ENCODE measurements at places on chromosomes 2 and 18.

- DNase-seq, result no peak
Measured at GRCh38 chr2:13128139-13128538, 411.4 kb downstream of the TRIB2 start.

- DNase-seq, result no peak
Measured at GRCh38 chr2:237435844-237436587, 22.1 kb upstream of the COL6A3 start.

GRCh38 chr2:42784204-42784880 is 8.0 kb downstream of the HAAO start:
- no peak for DNase-seq

- no peak for DNase-seq
Measured at GRCh38 chr2:217643789-217644301, 358.9 kb downstream of the TNS1 start.

- no peak for DNase-seq
Measured at GRCh38 chr2:74714691-74715080, 60.6 kb downstream of the SEMA4F start.

GRCh38 chr18:56470406-56471351 is 167.7 kb downstream of the TXNL1 start:
- no peak for DNase-seq

DNA sequence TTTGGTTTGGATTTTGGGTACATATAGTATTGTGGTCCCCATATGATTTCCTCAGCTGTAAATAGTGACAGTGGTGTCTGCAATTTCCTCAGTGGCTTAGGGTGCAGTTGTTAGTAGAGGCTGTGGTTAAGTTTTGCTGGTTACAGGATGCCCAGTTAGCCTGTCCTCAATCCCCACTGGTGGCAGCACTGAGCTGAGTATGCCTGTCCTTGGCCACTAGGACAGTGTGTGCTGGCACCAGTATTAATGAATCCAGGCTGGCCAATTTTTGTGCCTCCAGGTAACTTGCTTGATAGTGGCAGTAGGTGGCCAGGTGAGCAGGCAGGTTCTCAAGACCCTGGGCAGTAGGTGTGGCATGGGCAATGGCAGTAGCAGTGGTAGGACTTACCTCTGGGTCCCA is 973.1 kb downstream of the TMEM182 start:
- no peak for DNase-seq

GRCh38 chr18:31648966-31649429 is 35.4 kb downstream of the B4GALT6 start:
- DNase-seq, result no peak

DNA sequence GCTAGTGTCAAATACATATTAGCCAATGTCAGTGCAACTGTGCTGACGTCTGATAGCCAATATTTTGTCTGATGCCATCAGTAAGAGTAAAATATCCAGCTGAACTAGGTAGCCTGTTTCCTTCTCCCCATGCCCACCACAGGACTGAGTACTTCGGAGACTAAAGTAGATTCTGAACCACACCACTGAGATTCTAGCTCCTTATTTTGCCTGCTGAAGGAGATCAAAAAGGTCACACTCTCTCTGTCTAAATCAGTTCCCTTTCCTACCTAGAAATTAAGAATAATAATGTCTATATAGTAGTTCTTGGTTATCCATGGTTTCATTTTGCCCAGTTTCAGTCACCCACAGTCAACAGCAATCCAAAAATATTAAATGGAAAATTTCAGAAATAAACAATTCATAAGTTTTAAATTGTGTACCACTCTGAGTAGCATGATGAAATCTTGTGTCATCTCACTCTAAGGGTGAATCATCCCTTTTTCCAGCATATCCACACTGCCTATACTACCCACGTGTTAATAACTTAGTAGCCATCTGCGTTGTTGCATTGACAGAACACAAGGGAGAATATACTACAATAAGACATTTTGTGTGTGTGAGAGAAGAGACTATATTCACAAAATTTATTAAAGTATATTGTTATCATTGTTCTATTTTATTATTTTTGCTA is 1043.3 kb upstream of the PIK3C3 start:
- no peak for DNase-seq

DNA sequence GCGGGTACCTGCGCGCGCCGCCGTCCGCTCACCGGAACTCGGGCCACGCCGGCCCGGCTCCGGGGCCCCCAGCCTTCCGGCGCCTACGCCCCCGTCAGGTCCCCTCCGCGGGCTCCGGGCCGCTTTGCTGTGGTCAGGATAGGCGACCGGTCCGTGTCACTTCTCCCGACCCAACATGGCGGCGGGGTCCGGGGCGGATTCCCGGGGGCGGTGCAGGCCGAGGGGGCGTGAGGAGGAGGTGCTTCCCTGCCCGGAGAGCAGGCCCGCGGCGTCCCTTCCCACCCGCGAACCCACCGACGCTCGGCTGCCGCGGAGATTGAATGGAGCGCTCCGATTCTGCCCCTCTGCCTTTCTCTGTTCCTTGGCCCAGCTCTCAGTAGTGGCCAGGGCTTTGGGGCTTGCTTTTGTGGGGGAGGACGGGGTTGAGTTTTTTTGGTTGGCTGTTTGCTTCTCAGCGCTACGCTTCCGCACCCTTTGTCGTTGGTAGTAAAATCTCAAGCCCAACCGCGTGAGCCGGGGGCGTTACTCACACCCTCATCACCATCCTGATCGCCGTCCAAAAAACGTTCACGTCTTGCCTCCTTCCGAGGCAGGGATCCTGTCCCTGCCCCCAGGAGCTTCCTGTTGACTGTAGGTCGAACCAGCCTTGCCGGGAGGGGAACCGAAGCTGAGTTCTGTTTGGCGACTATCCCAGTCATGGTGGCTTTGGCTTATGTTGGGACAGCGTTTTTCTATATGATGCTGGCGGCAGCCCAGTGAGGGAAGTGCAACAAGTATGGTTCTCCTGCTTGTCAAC is 532 bp upstream of the YES1 start:
- DNase-seq, result peak; percentile 8

DNA sequence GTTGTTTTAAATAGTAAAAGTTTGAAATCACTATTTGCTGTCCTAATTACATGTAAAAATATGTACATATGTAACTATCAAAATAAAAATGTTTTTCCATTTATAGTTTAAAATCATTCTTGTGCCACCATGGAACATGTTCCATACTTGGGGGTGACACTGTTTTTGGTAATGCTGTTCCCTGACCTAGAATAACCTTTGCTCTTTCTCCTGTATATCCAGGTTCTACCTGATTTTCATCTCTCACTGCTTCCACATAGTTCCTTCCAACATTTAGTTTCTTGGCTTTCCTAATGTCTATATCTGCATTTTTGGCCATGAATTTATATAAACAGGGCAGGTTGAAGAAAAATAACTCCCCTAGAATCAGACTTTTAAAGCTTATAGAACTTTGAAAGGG is 2.5 kb downstream of the SPOPL start:
- no peak for DNase-seq

GRCh38 chr2:230203110-230203676 is 16.6 kb downstream of the SP110 start:
- DNase-seq, result no peak

- no peak for DNase-seq
Measured at GRCh38 chr2:25315316-25315680, 26.4 kb downstream of the DNMT3A start.

DNA sequence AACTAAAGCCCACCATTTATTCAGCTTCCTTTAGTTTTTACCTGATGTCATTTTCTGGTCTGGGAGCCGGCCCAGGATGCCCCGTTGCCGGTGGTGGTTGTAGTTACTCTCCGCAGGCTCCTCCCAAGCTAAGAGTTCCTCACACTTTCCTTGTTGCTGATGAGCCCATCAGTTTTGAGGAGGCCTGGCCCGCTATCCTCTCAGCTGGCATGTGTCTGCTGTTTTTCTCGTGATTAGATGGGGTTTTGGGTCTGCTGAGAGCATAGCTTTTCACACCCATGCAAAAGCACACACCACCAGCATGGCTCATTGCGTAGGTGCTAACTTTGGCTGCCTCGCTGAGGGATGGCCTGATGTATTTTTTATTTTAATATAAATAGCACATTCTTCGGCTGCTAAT is 72.1 kb downstream of the PSMG2 start:
- DNase-seq, result no peak

DNA sequence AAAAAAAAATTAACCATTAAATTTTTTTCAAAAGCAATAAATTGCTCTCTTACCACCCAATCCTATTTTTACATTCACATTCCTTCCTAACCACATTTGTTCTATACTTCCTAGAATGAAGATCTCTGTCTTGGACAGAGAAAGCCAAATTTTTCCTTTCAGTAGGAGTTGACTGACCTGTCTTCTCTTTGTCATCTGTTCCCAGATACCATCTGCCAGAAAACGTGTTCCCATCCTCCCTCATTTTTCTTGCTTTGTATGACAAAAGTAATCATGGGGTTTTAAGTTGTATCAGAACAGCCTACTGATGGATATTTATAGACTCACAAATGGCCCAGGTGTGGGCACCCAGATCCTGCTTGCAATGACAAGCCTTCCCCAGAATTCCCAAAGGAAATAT is 182.1 kb downstream of the CYP26B1 start:
- DNase-seq, result no peak

DNA sequence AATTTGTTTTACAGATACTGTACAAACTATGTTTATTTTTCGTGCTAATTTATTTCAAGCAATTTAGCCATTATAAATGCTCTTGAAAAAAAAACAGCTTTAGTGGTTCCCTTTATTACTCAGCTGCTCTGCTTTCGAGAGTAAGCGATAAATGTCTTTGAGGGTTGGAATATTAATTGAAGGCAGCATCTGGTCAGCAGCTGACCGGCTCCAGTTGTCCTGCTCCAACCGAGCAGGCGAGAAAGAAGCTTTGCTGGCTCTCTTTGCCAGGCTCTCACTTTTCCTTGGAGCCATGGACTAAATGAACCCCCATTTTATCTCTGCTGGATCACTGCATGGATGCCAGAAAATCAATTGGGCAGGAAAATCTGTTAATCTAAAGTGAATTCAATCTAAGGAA is 147.4 kb downstream of the LNPK start:
- no peak for DNase-seq

- DNase-seq, result no peak
Measured at GRCh38 chr2:229445501-229446211, 174.6 kb upstream of the PID1 start.

- DNase-seq, result no peak
Measured at GRCh38 chr2:206289391-206289790, 14.9 kb downstream of the ZDBF2 start.

DNA sequence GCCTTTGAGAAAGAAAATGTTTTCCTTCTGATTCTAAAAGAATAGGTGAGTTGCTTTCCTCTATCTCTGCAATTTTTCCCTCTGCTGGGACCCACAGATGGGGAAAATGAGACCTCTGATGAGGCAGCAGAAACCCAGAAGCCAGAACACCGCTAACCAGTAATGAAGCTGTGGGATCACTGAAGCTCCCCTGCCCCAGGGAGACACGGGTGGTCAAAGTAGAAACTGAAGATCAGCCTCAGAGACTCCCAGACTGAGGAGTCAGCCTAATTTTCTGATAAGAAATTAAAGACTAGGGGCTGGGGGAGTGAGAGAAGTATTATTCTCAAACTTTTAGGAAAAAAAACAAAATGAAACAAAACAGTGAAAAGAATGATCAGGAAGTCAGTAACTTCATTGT is 30.1 kb downstream of the CD8B start:
- no peak for DNase-seq

DNA sequence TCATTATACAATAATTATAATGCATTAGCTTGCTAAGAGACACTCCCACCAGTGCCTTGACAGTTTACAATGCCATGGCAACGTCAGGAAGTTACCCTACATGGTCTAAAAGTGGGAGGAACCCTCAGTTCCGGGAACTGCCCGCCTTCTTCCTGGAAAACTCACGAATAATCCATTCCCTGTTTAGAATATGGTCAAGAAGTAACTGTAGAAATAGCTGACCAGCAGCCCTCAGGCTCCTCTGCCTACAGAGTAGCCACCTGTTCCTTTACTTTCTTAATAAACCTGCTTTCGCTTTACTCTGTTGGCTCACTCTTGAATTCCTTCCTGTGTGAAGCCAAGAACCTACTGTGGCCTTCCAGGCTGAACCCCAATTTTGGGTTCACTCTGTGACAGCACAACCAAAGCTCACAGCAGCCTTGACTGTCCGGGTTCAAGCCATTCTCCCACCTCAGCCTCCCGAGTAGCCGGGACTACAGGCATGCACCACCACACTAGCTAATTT is 20.0 kb upstream of the PTPN2 start:
- no peak for DNase-seq

GRCh38 chr2:180227461-180227860 is 220.4 kb upstream of the CWC22 start:
- no peak for DNase-seq

DNA sequence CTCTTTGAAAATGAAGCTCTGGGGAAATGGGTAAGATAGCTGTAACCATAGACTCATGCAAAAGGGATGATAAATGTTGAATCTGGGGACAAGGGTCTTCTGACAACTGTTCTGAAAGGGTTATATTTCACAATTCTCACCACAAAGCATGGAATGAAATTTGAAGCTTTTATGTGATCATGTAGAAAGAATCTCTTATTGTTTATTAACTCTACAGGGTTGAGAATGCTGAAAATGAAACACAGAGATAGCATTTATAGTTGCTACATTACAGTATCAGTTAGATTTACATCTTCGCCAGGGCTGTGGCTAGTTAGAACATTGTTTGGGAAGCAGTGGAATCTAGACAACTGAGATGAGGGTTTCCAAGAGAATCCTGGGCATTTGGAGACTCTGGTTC is 97.4 kb upstream of the LHCGR start:
- DNase-seq, result no peak

DNA sequence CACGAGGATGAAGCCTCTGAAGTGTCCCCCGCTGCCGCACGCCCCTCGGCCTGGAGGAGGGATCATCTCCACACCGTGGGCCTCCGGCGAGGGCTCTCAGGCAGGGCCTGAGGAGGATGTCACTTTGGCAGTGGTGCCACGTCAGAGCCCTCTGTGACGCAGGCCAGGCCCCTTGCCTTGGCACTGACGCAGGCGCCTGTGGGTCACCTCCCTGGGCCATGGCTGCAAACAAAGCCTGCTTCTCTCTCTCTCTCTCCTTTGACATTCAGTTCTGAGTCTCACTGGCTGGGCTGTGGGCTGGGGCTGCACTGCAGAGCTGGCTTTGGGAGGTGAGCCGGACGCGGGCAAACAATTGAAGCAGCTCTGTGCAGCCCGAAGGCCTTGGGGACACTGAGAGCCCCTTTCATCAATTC is 273.7 kb downstream of the TWIST2 start:
- DNase-seq, result no peak

DNA sequence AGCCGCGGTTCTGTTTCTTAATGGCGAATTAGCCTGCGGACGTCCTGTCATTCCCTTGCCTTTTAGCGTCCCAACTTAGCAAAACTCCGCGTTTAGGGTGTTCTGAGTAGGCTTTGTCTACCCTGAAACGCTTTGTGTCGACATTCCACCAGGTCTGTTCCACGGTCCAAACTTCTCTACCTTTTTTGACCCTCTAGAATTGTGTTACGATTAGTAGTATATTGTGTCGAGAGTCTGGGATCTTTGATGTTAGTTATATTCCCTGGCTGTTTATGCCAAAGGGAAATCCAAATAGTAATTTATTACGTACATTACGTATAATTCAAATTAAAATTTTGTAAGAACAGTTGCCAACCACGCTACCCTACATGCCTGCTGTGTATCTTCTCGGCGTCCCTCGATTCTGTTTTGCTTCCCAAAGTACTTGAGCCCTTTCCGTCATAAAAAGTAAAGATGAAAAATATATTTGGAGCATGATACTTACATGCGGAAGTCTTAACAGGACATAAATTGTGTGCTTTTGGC is 495 bp upstream of the TTC32 start:
- no peak for DNase-seq
